ENCODE measurements at places on chromosomes 16 and 17.

GRCh38 chr17:49266233-49266632 lies 35.6 kb upstream of the PHOSPHO1 start:
- DNase-seq = no peak

GRCh38 chr17:4648741-4649140 lies 7.3 kb upstream of the ALOX15 start:
- DNase-seq = peak; percentile 80

GRCh38 chr16:47448830-47449575 lies 11.9 kb downstream of the ITFG1 start:
- no peak for DNase-seq

DNA sequence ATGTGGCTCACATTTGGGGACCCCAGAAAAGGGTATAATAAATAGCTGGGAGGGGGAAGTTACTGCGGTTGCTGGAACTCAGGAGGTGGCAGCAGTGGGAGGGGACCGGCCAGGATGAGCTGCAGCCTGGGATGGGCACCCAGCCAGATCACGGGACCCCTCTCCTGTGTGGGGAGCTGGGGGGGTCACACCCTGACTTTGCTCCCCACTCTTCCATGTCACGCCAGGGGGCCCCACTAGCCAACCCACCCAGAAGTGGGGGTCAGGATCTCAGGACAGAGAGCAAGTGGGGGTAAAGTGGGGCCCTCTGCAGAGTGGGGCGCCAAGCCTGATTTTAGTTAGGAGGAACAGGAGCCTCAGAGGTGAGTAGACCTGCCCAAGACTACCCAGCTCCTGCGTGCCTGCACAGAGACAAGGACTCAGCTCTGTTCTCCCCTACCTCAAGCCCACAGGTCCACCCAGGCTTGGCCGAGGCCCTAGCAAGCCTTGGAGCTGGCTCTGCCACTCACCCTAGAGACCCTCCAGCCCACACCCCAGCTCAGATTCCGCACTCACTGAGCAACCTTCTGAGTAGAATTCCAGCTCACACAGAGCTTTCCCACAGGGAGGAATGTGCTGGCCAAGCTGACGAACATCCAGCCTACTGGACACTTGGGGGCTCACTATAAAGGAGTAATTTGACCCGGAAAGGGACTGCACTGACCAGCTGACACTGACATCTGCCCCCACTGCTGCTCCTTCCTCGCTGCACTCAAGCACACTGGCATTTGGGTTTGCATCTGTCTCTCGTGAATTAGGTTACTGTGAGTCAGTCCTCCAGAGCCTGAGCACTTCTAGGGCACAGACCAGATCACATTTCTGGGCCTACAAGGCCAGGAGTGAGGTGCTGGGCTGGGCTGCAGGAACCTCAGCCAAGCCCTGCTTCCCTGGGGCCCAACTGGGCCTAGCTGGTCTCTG lies 310.1 kb downstream of the C16orf95 start:
- no peak for DNase-seq

GRCh38 chr17:56994009-56994792 lies 16.3 kb downstream of the SCPEP1 start:
- DNase-seq = no peak
